SK-MEL-5 (cell line): ENCODE measurements at places on chromosomes 7 and 10. TPM values are rescaled to one million over a fixed set of nuclear protein-coding genes. Genes with fewer than 3 reads are reported as not detected.

GRCh38 chr10:133390597-133391248, 3.2 kb upstream of the MTG1 start:
- no peak for DNase-seq

- DNase-seq, result no peak
Measured at GRCh38 chr7:151115836-151116418, 29.7 kb downstream of the AGAP3 start.

The LIPN gene
- not detected in 2 replicates for total RNA-seq

The FAS gene
- 3.4 and 7.3 TPM in 2 replicates for total RNA-seq

The SLC37A3 gene
- total RNA-seq, result 77.6 and 81.5 TPM in 2 replicates

The METTL2B gene
- 55.7 and 58.5 TPM in 2 replicates for total RNA-seq

GRCh38 chr10:23981520-23982309, 227.2 kb upstream of the KIAA1217 start:
- peak; percentile 1 for DNase-seq

DNA sequence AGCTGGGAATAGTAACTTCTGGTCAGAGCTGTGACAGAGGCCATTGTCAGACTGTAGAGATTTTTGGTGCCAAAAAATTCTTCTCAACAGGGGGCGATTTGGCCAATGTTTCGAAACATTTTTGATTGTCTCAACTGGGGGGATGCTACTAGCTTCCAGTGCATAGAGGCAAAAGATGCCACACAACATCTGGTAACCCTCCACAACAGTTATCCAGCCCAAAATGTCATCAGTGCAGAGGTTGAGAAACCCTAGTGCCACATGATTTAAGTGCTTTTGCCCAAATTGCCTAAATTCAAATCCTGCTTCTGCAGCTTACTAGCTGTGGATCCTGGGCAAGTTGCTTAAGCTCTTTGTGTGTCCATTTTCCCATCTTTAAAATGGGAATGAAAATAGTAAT, 71.9 kb downstream of the FZD1 start:
- DNase-seq, result no peak

The TRIM74 gene
- total RNA-seq, result not detected in 2 replicates
